Fibroblast of skin of left quadriceps (primary cell): ENCODE measurements at places on chromosomes 16 and 17.

- DNase-seq, result no peak
These were observed 74.8 kb upstream of the DNAH17 start for GRCh38 chr17:78652024-78652423.

- no peak for DNase-seq
These were observed 27.0 kb downstream of the CDIP1 start for GRCh38 chr16:4511441-4512082.

- DNase-seq, result no peak
These were observed 121.2 kb upstream of the CIBAR2 start for GRCh38 chr16:85233516-85233915.

DNA sequence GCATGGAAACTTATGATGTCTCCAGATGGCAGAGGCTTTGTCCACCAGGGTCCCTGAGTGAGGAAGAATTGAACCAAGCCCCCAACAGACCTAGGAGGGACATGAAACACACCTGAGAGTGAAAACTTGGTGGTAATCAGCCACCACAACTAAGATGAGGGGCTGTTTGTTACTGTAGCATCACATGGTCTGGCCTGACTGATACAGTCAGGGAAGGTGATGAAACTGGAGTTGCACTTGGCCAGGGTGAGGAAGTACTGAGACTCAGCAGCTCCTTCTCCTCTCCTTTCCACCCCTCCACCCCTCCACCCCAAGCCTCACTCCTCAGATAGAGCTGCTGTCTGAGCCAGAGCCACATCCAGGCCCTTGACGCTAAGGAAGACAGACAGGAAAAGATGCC is 37.2 kb downstream of the C16orf82 start:
- no peak for DNase-seq

GRCh38 chr17:40035162-40035559 is 19.0 kb downstream of the MED24 start:
- DNase-seq, result no peak

- no peak for DNase-seq
These were observed 2.3 kb downstream of the NUDT16L1 start for GRCh38 chr16:4695473-4696171.

DNA sequence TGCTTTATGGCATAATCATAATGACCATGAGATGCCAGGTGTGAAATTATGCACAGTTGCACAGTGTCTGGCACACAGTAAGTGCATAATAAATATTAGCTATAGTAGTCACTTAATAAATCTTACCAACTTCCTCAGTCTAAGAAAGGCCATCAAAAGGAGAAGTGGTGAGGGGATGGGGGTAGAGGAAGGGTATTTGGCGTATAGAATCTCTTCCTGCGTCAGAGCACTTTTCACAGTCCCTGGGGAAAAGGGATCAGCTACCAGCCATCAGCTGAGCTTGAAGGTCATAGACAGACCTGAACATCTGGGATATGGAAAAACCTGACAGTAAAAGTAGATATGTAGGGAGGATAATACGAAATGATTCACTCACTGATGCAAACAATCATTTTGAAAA is 5.8 kb downstream of the CRHR1 start:
- DNase-seq, result no peak

DNA sequence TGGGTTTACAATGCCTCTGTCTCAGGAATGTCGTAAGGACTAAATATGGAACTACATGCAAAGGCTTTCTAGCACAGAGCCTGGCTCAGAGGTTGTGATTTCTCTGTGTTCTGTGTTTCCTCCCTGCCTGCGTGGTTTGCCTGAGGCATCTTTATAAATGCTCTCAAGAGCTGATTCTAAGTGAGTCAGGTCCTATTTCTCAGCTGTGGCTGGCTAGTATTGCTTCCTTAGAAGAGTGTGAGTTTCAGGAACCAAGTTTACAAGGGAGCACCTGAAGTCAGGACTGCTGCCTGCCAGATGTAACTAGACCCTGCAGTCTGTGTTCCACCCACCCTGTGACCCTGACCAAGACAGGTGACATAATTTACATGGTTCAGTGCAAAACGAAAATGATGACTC is 8.0 kb upstream of the CCL1 start:
- no peak for DNase-seq

- no peak for DNase-seq
These were observed 168.9 kb downstream of the SHISA9 start for GRCh38 chr16:13070268-13070667.

DNA sequence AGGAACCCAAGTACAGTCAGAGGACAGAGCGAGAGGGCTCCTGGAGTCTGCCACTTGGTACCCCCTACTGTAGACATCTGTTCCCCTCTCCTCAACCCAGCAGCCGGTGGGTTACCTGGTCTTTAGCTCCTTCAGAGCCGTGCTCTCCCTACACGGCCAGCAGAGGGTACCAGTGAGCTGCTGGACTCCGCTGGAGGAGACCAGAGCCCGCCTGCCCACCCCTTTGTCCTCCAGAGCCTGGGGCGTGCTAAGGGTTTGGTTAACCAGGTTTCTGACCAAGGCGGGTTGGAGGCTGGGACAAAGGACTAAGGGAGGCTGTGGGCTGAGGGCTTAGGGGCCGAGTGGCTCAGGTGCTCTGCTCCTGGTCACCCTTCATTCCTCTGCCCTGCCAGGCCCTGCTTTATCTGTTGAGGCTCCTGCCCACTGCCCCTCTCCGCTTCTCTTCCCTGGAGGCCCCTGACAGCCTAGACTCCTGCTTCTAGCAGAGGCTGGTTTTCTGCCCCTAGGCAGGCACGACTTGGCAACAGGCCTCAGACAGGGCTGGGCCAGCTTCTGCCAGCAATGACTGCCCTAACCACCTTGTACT is 2.7 kb upstream of the HSD11B2 start:
- DNase-seq, result no peak

GRCh38 chr16:69523566-69524305 is 42.0 kb upstream of the NFAT5 start:
- no peak for DNase-seq

DNA sequence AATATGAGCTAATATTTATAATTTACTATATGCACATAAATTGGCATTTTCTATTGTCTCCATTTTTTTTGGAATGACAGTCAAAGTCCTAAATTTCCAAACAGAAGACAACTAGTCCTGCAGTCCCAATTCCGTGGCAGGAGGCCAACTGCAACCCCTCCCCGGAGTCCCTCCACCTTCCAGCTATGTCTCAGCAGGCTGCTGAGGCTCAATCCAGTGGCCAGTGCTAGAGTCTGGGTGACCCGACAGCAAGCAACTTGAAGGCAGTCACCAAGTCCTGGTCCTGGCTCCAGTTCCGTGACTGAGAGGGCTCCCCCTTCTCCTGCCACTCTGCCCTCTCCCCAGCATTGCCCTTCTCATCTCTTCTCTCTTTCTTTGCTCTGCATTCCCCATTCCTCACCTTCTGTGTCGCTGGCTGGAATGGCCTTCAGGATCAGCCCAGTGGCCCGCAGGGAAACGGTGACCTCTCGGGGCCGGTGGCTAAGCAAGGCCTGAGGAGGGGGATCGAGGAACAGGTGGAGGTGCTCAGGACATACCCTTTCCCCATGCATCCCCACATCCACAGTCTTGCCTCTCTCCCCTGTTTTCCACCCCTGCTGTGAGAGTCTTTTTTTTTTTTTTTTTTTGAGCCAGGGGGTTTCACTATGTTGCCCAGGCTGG is 22.4 kb upstream of the MFSD6L start:
- no peak for DNase-seq

- no peak for DNase-seq
These were observed 55.6 kb downstream of the GRB7 start for GRCh38 chr17:39793301-39793872.

- no peak for DNase-seq
These were observed 163.4 kb downstream of the SEC14L1 start for GRCh38 chr17:77304051-77304745.

GRCh38 chr16:54283725-54284318 is 2.8 kb downstream of the IRX3 start:
- DNase-seq, result no peak

GRCh38 chr17:40577611-40578065 is 12.4 kb upstream of the CCR7 start:
- no peak for DNase-seq

DNA sequence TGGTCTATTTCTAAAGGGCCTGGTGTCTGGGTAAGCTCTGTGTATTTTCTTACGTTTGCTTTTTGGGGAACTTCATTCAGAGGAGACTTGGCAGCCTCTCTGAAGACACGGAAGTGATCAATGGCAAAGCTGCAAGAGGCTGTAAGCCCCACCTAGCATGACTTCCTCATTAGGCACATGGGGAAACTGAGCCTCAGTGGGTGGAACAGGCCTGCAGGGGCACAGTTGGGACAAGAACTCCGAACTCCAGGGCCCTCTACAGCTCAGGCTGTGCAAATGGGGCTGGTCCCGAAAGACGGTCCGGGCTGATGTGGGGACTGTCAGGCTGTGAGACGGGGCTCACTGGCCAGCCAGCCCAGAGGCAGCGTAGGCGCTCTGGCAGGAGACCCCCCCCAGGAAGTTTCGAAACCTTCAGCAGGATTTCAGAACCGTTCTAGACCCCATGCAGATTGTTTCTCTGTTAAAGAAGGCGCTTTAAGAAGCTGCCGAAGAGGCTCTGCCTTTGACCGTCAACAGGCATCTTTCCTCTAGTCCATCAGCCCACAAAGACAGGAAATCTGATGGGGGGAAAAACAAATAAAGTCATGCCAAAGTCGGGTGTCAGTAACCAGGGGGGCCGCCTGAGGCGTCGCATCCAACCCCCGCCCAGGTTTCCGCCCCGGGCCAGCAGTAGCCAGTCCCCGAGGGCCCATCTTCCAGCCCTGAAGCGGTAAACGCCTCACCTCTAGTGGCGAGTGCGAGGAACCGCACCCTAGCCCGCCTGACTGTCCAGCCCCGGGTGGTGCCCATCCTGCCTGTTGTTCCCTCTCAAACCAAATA is 79.8 kb upstream of the TBC1D3K start:
- peak; percentile 19 for DNase-seq

GRCh38 chr16:58299757-58300349 is 5.0 kb upstream of the PRSS54 start:
- DNase-seq, result no peak
